ENCODE measurements at places on chromosomes 7 and 10.
A peak's percentile ranks its signal among the peaks of the same experiment; 100 is the strongest.

DNA sequence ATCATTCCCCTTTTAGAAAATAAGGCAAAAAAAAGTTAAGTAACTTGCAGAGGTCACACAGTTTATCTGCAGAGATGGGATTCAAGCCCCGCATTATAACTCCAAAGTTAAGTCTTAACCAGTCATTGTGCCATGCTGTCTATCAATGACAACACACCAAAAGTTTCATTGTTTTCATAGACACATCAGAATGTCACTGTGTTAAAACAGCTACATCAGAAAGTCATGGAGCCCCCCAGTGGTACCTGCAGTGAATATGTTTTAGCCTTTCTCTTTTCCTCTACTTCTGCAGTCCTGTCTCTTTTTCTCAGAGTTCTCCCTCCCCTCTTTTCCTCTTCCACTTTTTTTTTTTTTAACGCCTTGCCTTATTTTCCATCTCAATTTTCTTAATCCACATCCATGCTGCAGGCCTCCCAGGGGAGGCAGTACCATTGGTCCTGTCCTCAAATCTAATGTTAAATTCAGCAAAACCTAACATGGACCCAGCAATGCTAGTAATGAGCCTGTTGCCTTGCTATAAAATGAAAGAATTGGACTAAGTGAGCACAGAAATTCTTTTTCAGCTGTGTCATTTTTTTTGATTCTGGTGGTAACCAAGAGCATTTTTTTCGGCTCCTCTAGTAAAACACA lies 3.8 kb upstream of the NRCAM start:
- DNase-seq, result peak; percentile 11

DNA sequence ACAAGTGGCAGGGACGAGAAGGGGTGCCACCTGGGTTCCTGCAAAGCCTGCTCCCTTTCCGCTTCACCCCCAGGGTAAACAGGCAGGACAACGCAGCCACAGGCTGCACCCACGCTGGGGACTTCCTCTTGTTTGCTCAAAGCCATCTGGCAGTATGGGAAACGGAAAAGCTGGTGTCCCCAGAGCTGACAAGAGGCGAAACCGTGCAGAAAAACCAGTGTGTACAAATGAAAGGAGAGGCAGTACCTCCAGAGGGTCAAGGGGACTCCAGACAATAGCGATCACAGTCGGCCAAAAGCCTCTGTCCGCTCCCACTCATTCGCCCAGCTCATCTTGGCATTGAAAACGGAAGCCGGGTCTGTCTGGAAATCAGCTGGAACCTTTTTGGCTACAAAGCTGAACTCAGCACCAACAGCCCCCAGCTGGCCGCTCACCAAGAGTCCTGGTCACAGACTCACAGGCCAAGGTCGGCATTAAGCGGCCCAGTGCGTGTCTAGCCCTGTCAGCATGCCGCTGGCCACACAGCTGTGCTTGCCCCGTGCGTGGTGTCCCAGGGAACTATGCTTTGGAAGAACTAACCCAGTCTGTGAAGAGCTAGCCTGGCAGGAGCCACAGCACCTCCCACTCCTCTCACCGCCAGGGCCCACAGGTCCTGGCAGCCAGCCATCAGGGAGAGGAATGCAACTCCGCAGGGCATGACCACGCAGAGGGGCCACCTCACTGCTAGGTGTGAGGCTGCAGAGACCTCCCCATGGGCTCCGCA lies 10.4 kb downstream of the TNS3 start:
- no peak for DNase-seq

DNA sequence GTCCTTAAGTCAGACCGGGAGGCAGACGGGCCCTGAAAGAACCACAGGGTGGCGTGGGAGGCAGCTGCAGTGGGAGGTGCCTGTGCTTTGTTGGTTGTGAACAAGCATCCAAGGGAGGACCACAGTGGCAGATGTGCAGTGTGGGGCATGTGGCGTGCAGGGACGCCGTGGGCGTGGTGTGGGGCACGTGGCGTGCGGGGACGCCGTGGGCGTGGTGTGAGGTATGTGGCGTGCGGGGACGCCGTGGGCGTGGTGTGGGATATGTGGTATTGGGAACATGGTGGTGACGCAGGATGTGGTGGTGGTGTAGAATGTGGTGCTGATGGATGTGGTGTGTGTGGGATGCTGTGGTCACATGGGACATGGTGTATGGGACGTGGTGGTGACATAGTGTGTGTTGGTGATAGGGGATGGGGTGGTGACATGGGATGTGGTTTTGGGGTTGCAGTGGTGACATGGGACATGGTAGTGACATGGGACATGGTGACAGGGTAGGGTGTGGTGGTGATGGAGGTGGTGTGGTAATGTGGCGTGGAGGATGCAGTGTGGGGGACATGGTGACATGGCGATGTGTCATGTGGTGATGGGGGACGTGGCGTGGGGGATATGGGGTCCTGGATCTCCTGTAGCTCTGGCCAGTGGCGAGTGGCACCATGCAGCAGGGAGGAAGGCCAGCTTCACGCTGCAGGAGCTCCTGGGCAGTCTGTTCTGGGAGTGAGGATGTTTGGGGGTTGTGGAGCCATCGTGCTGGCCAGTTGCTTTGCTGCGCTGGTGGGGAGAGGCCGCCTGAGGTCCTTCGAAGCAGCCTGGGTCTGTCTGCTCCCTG lies 78.8 kb downstream of the INPP5A start:
- peak; percentile 83 for DNase-seq

- no peak for DNase-seq
These were observed 70.6 kb downstream of the CLEC2L start for GRCh38 chr7:139594090-139594489.

- no peak for DNase-seq
These were observed at the start of gene FAM180A for GRCh38 chr7:135748770-135749169. Gene FAM180A (minus strand): TSS chr7:135748813. CDS start chr7:135748580, 233 bp downstream.

GRCh38 chr7:135772639-135773222 lies 24.1 kb upstream of the FAM180A start:
- DNase-seq, result no peak

- DNase-seq, result no peak
These were observed 296.4 kb downstream of the ADARB2 start for GRCh38 chr10:1440897-1441296.

- DNase-seq, result no peak
These were observed 72.5 kb upstream of the GPR158 start for GRCh38 chr10:25102147-25102822.

DNA sequence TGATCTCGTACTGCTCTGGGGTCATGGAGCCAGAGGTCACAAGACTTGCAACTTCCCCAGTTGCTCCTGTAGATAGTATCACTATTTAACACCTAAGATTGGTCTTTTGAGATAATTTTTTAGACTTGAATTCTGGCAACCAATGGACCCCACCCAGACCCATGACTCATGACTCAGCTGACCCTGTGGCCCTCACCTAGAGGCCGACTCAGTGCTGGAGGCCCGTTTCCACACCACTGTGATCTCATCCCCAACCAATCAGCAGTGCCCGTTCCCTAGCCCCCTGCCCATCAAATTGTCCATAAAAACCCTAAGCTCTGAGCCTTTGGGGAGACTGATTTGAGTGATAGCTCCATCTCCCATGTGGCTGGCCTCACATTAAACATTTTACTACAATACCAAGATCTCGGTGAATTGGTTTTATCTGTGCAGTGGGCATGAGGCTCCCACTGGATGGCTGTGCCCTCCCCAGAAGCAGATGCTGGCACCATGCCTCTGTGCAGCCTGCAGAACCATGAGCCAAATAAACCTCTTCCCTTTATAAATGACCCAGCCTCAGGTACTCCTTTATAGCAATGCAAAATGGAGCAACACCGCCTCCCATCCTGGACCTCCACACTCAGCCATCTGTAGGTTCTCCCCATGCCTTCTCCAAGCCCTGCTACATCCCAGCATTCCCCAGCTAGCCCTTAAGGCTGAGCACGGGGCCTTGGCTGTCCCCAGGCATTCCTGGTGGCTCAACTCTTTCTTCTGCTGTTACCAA lies 98.8 kb downstream of the PRKAG2 start:
- no peak for DNase-seq

DNA sequence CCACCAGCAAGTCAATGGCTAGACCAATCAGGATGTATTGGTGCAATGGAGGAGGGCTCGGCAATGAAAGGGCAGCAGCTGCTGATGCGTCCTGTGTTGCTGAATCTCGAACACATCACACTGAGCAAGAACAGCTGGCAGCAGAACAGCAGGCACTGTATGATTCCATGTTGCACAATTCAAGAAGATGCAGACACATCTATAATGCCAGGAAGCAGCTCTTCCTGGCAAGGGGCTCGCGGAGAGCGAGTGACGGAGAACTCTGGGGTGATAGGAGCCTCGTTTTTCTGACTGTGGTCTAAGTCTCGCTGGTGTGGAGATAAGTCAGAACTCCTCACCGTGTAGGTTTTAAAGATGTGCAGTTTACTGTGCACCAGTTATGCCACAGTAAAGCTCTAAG lies 24.8 kb upstream of the PFKP start:
- no peak for DNase-seq

DNA sequence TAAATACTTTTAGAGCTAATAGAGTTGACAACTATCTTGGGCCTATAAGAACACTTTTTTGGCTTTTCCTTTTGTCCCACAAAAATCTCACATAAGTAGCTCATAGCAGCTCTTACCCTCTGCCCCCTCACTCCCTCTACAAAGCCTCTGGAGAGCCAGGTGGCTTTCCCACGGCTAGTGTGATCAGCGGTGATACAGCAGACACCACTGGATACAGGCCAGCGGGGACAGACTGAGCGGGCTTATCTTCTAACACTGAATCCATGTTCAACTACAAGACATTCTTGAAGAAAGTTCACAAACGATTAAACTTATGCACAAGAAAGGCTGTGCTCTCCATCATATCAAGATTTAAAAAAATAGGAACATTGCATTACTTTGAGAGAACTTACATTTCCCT lies 377.2 kb downstream of the PARD3 start:
- no peak for DNase-seq

DNA sequence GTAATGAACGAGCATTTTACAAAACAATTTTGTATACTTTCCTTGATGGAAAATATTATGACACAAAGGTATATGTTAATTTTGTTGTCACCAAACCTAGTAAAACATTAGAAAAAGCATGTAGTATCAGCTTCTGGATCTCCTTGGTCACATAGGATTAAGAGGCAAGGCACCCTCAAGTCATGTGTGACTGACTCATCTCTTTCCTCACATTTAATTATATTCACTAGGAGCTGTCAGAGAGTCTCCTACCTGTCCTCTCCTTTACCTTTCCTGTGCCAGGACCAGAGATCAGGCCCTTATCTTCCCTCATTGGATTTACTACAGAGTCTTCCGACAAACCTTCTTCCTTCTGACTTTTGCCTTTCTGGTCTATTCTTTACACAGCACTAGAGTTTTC lies 111.3 kb upstream of the RPA3 start:
- DNase-seq, result no peak

- DNase-seq, result no peak
These were observed 90.7 kb upstream of the LRRC4 start for GRCh38 chr7:128121711-128122530.

DNA sequence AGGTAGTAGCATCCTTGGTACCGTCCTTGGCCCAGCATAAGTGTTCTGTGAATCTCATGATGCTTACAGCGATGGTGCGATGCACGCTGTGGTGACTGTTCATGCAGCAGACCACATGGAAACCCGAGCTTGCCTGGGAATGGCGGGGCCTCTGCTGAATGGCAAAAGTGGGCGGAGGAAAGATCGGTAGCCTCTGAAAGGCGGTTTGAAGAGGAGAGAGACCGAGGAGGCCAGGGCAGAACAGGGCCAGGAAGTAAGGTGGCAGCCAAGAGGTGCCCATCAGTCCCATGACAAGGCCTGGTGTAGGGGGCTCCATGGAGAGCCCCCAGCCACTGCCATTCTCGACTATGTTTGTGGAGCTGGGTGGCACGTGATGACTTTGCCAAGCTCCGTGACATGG lies 33.2 kb upstream of the CNPY1 start:
- DNase-seq, result no peak

GRCh38 chr10:127303105-127303504 lies 106.7 kb upstream of the INSYN2A start:
- no peak for DNase-seq

DNA sequence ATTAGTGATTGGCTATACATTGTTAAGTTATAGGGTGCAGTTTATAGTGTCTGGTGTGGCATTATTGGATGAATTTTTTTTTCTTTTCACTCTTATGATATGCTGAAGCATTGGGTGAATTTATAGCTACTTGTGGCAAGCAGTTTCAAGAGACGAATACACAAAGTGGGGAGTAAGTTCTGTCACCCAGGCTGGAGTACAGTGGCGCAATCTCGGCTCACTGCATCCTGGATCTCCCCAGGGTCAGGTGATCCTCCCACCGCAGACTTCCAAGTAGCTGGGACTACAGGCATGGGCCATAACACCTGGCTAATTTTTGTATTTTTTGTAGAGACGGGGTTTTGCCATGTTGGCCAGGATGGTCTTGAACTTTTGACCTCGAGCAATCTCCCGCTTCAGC lies 6.3 kb upstream of the SIRT1 start:
- DNase-seq, result no peak

GRCh38 chr7:111853201-111853990 lies 291.1 kb upstream of the IMMP2L start:
- no peak for DNase-seq

GRCh38 chr10:25382029-25382810 lies 207.4 kb downstream of the GPR158 start:
- DNase-seq, result no peak

- no peak for DNase-seq
These were observed 41.0 kb upstream of the RAPGEF5 start for GRCh38 chr7:22397981-22398380.

DNA sequence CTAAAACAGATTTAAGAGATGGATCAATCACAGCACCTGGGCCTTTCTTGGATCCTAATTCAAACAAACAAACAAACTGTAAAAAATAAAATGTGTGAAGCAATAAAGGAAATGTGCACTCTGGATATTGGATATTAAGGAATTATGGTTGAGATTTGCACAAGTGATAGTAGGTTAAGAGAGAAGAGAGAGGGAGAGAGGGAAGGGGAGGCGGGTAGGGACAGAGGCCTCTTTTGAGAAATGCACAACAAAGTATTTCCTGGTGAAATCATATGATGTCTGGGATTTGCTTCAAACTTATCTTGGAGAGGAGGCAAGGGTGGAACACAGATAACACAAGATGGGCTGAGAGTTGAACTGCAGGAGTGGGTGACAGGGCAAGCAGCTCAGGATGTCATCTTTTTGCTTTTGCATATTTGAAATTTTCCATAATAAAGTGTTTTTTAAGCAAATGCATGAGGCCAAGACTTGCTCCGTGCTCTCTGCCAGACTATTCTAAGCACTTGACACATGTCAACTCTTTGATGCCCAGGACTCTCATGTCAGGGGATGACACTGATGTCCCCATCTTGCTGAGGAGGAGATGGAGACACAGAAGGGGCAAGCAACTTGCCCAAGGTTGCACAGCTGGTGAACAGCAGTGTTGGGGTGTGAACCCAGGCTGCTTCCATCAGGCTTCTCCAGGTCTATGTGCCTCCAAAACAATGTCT lies 9.1 kb upstream of the AEBP1 start:
- DNase-seq, result no peak
